ENCODE measurements at places on chromosomes 7 and 10.

GRCh38 chr10:99537086-99537988, 4.6 kb downstream of the NKX2-3 start:
- ATAC-seq, result no peak

- ATAC-seq, result no peak
Measured at GRCh38 chr7:105020926-105021325, 6.9 kb downstream of the KMT2E start.

- ATAC-seq, result no peak
Measured at GRCh38 chr7:37372750-37373149, 75.9 kb downstream of the ELMO1 start.

- ATAC-seq, result no peak
Measured at GRCh38 chr10:3031490-3031889, 35.9 kb upstream of the PFKP start.

DNA sequence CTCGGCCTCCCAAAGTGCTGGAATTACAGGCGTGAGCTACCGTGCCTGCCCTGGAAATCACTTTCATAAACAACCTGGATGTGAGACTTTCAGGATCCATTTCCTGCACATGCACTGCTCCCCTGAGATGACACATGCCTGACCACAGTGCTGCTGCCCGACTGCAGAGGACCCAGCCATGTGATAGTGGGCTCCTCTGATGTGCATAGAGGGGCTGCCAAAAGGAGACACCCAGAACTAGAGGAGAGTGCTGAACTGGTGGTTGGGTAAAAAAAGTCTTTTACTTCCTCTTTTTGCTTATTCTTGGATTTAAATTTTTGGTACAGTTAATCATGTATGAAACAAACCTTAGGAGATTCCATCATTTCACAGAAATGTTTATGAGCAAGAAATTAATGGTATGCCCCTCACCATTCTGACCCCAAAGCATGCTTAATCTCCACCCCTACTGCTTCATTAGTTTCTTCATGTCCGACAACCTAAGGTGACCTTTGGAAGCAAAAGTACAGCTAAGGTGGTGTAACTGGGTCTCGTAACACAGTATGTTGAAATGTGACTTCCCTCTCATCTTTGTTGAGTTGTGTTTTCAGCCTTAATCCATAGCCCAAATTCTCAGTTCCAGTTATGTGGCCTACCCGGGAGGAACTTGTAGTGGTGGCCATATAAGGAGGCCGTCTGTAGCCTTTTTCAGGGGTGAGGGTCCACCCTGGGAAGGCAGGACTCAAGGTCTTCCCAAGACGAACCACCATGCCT, 111.1 kb downstream of the RNF216 start:
- ATAC-seq, result peak; percentile 62

DNA sequence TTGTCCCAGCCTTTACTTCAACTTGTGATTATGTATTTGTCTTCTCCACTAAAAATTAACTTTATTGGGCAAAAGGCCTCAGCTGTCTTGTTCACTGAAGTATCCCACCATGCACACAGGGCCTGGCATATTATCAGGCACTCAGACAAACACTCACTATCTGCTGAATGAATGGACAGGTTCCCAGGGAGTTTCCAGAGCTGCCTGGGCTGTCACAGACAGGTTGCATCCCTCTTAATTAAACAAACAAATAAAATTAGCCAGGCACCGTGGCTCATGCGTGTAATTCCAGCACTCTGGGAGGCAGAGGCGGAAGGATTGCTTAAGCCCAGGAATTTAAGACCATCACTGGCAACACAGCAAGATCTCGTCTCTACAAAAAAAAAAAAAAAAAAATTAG, 1.5 kb upstream of the TSPAN14 start:
- no peak for ATAC-seq

All from gastroesophageal sphincter (tissue), 4 donors.